Stimulated activated CD4-positive, alpha-beta T cell treated with anti-CD3 and anti-CD28 coated beads, Interleukin-4, amount 100 ng/mL, for 24 hours (primary cell): ENCODE measurements at places on chromosomes 4 and X.
A peak's percentile ranks its signal among the peaks of the same experiment; 100 is the strongest.

- peak; percentile 47 for DNase-seq
Observed at GRCh38 chrX:107894038-107894437, 68.4 kb downstream of the MID2 start.

GRCh38 chr4:19971829-19972228, 279.9 kb upstream of the SLIT2 start:
- no peak for DNase-seq

- DNase-seq = peak; percentile 73
Observed at GRCh38 chr4:1009542-1010394, 1.7 kb upstream of the FGFRL1 start.

DNA sequence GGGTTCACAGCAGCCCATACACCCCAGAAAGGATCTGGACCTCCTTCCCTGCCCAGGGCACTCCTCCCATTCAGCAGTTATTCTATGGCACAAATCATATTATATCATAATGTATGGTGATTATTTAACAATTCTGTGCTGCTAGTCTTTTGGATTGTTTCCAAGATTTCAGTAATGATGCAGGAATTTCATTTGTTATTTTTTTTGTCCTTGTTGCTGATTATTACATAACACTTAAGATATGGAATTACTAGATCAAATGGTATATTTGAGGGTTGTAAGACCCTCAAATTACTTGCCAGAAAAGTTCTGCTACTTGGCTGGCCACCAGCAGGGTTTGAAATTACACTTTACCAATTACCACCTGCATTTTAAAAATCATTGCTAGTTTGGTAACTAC, 36.4 kb downstream of the QDPR start:
- no peak for DNase-seq

GRCh38 chr4:55079451-55080173, 45.8 kb downstream of the KDR start:
- DNase-seq = no peak

DNA sequence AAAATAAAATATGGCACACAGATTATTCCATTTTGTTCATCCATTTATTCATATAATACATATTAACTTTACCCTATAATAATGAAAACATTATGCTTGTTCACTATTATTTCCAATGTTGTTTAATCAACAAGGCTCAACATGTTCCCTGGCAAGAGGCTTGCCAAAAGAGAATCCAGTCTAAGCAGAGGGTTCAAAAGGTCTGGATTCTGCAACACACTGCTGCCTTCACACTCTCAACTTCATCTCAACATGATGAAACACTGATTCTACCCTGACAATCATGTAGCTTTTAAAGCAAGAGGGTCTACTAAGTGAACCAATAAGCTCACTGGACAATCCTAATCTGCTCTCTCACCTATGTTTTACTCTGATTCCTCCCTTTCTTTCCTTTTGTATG, 101.1 kb downstream of the MID1 start:
- no peak for DNase-seq

- DNase-seq = no peak
Observed at GRCh38 chr4:183758758-183759447, 99.8 kb downstream of the TRAPPC11 start.

DNA sequence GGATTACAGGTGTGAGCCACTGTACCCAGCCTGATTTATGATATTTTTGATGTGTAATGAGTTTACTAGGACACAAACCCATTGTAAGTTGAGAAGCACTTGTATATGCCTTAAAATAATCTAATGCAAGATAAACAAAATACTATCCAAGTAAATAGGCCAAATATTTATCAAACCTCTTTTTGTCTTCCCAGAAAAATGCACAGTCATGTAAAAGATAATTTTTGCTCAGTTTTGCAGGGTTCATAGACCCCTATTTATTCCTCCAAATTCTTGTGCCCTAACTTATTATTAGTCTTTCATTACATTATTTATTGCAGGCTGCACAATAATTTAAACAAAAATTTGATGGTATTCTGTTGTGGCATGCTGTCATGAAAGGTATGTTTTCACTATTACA, 1290.7 kb downstream of the STIM2 start:
- DNase-seq = no peak

GRCh38 chr4:148268835-148269234, 173.4 kb downstream of the NR3C2 start:
- DNase-seq = no peak

DNA sequence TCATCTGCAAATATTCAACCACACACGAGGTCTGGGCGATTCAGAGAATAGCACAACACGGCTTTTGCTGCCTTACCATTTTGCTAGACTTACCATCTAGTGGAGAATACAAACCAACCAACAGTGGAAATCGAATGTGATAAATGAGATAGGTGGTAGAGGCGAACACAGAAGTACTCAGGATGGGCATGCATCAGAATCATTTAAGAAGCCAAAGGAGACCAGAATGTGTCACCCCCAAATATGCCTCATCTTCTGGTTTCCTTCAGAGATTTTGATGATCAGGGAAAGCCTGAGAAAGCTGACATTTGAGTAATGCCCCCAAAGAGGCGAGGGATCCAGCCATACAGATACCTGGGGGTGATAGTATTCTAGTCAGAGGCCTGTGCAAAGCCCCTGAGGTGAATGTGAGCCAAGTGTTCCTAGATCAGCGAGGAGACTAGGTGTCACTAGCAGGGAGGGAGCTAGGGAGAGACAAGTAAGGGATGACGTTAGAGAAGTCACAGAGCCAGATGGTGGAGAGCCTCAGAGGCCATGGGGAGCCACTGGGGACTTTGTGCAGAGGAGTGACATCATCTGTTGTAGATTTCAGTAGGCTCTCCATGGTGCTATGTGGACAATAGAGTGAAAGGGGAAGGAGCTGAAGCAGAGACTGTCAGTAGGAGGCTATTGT, 1.7 kb downstream of the MTMR1 start:
- peak; percentile 45 for DNase-seq

GRCh38 chr4:174697202-174697601, 131.8 kb downstream of the GLRA3 start:
- no peak for DNase-seq

- no peak for DNase-seq
Observed at GRCh38 chr4:76987153-76987591, 37.6 kb downstream of the SEPTIN11 start.

- DNase-seq = peak; percentile 48
Observed at GRCh38 chrX:53284684-53285447, 3.5 kb upstream of the IQSEC2 start.

DNA sequence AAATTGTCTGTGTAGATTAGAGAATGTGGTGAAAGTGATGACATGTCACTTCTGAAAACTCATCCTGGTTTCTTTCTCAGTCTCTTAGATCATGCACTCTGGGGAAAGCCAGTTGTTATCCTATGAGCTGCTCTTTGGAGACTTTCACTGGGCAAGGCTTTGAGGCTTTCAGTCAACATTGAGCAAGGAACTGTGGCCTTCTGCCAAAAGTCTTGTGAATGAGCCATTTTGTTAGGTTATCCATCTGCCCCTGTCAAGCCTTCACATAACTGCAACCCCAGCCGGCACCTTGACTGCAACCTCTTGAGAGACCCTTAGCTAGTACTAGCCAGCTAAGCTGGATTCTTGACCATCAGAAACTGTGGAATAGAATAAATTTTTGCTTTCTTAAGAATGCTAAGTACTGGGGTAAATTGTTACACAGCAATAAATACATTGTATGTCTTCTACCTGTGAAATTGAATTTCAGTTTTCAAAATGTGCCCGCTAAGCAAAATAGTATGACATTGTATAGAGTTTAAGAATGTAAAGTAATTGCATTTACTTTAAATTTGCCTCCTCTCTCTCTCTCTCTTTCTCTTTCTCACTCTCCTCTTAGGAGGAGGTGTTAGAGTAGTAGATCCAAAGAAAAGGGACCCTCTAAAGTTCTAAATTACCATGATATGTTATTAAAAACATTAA, 1273.0 kb downstream of the RAPGEF2 start:
- no peak for DNase-seq

GRCh38 chr4:167544391-167544790, 310.1 kb upstream of the SPOCK3 start:
- no peak for DNase-seq

DNA sequence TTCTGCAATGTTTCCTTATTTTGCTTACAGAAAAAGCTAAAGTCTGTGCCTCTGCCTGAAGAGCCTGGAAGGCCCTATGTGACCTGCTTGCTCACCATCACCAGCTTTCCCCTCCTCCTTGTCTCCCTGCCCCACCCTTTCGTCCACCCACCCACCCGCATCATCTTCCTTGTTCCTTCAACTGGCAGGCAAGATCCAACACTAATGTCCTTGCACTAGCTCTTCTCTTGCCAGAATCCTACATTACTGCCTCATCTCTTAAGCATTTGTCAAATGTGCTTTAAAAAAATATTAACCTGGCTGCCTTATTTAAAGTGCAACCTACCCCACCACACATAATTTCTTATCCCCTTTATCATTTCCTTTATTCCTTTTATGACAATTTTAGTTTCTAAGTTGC, 165.1 kb upstream of the PPP3CA start:
- DNase-seq = no peak

GRCh38 chrX:2432298-2432863, 68.4 kb downstream of the DHRSX start:
- DNase-seq = no peak

DNA sequence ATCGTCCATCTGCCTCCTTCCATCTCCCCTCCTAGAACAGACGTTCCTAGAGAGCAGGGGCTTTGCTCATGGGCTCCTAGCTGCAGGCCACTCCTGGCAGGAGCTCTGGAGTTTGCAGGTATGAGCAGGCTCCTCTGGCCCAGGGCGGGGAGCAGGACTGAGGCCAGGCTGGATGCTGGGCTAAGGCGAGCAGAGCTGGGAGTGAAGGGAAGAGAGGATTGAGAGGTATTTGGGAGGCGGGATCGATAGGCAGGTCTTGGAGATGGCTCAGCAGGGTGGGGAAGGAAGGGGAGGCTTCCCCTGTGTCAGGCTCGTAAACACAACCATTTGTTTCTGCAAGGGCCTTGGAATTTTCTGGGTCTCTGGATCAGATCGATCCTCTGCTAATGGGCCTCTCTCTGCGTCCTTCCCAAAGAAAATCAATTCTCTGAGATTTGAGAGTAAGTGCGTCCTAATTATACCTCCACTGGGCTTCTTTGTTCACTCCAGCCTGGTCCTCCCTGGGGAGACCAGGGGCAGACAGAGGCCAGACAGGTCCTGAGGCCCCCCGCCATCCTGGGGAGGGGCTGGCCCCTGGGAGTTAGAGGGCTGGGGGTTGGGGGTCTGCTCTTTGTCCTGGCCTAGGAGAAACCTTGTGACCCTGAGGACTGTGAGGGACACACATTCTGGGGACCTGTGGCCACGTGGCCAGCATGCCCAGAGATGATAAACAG, 94.8 kb upstream of the PSAPL1 start:
- DNase-seq = no peak

DNA sequence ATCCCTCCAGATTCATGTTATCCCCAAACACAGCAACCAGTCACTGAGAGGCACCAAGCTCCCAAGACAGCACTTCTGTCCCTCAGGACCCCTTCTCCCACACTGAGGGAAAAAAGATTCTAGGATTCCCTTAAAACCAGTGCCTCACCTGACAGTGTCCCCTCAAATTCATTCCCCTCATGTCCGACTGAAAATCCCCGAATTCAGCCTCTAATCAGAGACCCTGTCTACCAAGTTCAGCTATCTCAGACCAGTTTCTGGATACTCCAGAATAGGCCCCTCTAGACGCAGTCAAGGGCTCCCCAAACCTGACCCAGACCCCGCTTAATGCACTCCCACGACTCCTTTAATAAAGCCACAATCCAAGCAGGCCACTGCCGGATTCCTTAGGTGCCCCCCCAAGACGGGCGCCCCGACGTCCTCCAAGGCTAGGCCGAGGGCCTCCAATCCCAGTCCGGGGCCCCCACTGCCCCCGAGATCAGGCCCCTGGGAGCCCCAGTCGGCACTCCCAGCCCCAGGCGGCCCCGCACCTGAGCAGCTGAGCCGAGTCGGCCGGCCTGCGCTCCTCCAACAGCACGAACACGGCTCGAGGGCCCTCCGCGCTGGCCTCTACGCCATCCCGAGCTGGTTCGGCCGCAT, 457 bp downstream of the TFE3 start:
- no peak for DNase-seq

DNA sequence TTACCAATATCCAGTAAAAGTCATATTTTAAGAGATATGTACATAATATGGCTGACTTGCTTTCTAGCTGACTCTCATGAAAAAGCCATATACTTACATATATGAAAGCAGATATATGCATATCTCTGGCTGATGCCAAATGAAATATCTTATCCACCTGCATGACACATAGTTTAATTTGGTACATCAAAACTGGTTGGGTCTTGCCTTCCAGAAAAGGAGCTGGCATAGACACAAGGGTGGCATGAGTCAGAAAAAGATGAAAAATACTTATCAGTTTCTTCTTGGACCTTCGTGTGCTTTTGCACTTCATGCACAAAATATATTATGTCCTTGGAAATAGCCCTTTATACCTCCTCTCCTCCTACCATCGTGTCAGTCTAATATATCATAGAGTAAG, 32.1 kb downstream of the TIGD4 start:
- DNase-seq = no peak

GRCh38 chrX:149007423-149007822, 497.7 kb downstream of the IDS start:
- no peak for DNase-seq

GRCh38 chrX:97065973-97066372, 182.3 kb downstream of the RPA4 start:
- DNase-seq = no peak

GRCh38 chr4:116361790-116362189, 723.6 kb downstream of the TRAM1L1 start:
- no peak for DNase-seq

- DNase-seq = no peak
Observed at GRCh38 chrX:85698921-85699320, 319.5 kb upstream of the POF1B start.

GRCh38 chr4:123848606-123849005, 452.0 kb downstream of the SPRY1 start:
- no peak for DNase-seq

DNA sequence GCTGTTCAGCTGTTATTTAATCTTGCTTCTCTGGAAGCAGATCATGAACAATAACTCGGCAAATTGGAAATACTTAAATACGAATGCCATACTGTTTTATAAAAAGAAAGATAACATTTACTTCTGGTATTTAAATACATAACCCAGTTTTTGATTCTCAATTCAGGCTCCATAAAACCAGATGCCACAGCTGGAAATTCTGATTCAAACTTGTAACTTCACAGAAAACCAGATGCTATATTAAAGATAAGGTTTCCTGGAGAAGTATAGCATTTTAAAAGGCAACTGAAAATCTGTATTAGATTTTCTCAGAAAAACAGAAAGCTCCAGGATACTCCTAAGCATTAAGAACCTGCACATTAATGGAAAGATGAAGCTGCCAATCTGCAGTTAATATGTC, 40.2 kb downstream of the STX18 start:
- no peak for DNase-seq

GRCh38 chrX:25202827-25203226, 187.1 kb upstream of the ARX start:
- DNase-seq = no peak

GRCh38 chr4:154720123-154720522, 23.7 kb upstream of the LRAT start:
- no peak for DNase-seq
